ENCODE measurements at places on chromosomes 5 and 9.

DNA sequence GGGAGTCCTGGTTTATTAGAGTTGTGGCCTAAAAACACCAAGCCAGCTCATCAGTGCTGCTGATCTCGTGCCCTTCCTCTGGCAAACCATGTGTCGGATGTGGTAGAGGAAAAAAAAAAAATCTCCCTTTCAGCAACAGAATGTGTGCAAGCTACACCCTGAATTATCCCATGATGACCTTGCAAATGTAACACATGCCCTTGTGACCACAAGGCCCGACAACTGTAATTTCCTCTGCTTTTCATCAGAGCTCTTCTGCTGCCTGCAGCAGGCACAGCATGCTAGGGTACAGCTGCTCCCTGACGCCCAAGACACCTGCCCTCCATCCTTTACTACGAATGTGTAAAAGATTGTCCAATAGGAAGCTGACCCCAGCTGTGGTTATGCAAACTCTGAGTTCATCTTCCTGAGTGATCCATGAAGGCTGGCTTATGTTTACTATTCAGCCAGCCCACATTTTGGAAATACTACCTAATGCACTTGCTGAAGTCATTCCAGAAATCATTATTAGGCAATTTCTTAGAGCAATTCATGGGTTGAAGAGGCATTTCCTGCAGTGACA, 14.6 kb upstream of the BNC2 start:
- DNase-seq = peak; percentile 84

GRCh38 chr5:149284501-149284900, 12.8 kb downstream of the AFAP1L1 start:
- no peak for DNase-seq

GRCh38 chr9:101683236-101683635, 55.2 kb downstream of the GRIN3A start:
- no peak for DNase-seq

DNA sequence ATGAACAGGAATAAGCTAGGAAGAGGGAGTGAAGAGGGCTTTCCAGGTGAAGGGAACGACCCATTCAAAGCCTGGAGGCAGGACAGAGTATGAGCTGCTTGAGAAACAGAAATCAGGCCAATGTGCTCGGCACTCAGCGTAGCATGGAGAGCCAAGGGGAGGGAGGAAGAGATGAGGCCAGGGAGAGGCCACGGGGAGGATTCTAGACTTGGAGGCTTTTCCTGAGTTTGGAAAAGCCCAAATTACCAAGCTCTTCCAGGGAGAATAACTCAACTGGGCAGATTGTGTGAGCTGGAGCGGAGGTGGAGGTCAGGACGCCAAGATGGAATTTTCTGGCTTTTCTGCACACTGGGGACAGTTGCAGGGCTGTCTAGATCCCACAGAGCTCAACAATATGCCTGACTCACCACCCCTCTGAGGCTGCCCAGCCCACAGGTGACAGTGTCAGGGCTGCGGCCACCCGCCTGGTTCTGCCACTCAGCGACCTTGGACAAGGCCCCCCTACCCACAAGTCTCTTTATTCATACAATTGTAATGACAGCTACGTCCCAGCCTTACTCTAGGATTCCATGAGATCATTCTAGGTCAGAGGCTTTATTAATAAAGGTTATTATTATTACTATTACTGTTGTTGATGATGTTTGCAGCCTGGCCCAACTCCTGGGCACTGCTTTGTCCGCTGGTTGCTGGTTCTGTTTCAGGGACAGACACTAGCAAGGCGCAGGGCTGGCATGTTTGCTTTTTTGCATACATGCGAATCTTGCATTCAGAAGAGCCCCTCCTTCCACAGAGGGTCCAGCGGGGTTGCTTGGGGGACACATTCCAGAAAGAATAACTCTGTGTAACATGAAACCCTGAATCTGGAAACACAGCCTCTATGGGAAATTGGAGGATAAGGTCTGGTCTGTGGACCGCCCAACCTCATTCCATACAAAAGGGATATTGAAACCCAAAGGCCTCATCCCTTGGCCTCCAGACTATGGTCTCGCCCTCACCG, 9.4 kb upstream of the LMX1B start:
- no peak for DNase-seq

GRCh38 chr9:133104718-133105460, 16.2 kb downstream of the RALGDS start:
- no peak for DNase-seq

DNA sequence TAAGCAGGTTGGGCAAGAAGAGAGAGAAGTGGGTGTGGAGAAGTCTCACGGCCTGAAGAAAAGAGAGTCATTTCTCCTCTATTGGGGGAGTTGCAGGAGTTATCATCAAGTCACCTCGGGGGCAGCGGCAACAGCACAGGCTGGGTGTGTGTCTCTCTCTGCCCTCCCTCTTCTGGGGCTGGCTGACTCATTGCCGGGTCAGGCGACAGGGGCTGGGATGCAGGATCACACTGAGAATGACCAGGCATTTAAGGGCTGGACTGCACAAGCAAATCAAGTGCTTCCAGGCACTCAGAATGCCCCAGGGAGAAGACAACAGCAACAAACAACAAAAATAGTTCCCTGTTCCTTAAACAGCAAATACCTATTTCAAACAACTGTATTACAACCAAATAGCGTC, 6.3 kb upstream of the EQTN start:
- DNase-seq = no peak

- DNase-seq = no peak
Measured at GRCh38 chr9:70468291-70468690, 53.8 kb upstream of the KLF9 start.

DNA sequence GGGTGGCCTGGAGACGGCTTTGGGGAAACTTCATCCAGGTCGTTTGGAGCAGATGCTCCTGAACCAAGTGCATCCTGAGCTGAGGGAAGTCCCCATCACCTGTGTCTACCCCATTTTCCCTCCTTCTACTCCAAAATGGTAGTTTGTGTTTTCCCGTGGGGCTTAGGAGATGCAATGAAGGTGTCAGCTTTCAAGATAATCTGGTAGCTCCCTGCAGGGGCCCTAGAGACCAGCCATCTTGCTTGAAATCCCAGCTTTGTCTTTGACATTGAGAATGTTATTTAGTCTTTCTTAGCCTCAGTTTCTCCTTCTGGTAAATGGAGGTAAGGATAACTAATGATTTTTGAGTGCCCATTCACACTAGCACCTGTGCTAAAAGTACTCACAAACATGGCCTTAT, 77.4 kb downstream of the WWC1 start:
- no peak for DNase-seq

DNA sequence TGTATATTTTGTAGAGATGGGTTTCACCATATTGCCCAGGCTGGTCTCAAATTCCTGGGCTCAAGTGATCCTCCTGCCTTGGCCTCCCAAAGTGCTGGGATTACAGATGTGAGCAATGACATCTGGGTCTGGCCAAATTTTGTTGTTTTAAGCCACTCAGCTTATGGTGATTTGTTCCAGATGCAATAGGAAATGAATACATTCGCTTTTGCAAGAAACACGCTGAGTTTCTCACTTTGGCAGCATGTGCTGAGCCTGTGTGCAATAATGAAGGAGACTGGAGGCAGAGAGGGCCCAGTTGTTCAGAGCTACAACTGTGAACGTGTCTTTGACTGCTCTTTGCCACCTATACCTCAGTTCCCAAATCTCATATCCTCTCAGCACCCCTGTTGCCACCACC, 56.4 kb downstream of the KIF4B start:
- no peak for DNase-seq

DNA sequence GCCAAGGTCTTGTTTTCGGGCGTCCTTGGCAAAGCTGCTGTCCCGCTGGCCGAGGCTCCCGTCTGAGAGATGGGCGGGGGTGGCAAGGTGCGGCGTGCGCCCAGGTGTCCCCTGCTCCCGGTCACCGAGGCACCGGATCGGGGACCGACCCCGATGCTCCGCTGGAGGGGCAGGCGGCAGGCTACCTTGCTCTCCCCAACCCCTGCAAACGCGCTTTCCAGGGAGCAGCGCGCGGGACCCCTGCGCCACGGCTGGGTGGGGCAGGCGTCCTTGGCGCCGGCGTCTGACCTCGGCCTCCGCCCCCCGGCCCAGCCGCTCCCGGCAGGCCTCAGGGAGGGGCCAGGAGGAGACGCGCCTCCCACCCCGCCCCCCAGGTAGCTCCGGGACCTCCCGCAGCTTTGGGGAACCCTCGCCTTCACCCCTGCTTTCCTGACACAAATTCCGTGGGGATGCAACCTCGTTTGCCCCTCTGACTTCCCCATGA, 551 bp downstream of the N4BP3 start:
- no peak for DNase-seq

DNA sequence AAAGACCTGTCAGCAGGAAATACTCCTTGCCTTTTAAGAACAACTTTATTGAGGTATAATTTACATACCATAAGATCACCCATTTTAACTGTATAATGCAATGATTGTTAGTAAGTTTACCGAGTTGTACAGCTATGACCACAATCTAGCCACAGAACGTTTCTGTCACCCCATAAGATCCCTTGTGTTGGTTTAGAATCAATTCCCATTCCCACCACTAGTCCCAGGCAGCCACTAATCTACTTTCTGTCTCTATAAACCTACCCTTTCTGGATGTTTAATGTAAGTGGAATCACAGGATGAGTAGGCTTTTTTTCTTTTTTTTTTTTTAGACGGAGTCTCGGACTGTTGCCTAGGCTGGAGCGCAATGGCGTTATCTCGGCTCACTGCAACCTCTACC, 4.4 kb downstream of the GPR107 start:
- DNase-seq = no peak

GRCh38 chr9:77898864-77899263, 132.7 kb downstream of the GNAQ start:
- no peak for DNase-seq

DNA sequence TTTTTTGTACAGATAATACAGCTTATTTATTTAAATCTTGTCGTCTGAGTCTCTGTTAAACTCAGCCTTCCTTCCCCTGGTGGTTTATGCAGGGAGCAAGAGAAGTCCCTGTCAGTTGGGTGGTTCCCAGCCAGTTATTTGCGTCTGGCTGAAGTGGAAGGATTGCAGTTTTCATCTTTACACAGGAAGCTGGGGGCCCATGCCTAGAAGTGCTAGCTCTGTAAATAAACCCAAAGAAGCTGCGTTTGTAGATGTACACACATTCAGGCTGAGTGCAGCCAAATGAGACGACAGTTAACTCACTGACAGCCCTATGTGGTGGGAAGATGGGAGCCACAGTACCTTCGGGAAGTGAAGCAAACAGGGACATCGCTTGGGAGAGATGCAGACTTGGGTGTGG, 122.1 kb downstream of the SAXO1 start:
- no peak for DNase-seq

Measured in HL-60 (cell line).